ENCODE measurements at places on chromosomes 4 and X.

DNA sequence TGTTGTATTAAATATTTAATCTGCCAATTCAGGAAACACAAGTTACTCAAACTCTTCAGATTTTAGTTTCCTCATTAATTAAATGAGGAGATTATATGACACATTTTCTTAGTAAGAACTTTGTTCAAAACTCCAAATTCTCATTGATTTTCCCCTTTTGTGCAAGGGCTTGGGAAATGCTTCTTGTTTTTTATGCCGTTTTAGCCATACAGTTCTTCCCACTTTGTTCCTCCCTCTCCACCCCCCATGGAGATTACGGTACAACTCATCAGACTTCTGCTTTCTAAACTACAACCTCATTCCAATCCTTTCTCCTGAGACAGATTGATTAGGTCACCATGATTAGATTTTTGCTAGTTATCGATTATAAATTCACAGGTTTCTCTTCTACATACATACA lies 10.9 kb upstream of the BBS7 start:
- no peak for DNase-seq

DNA sequence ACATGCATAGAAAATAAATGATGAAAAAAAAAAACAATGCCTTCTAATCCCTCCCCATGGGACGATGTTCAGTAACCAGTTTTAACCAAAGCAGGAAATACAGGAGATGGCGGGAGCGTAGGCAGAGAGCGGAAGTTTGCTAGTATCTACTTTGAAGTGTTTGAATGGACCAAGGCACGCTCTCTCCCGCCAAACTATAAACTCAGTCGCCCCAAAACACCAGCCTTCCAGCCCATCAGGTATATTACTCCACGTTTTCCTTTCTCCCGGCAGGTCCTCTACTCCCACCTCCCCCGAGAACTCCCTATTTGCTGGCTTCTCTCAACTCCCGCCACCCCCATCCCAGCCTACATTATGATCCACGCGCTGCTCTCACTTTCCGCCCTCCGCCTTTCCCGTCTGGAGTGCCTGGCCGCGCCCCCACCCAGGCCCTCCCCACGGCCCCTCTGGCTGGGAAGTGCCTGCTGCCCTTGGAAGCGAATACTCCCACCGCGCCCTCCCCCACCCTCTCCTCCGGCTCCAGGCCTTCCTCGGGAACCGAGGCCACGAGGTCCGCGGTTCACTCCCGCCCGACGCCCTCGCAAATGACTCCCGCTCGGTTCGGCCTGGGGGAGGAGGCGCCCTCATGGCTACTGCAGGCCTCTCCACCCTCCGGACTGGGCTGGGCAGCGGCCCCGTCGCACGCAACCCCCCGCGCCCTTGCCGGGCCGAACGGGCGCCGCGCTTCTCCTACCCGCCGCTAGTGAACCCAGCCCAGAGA lies 723 bp downstream of the DHX15 start:
- DNase-seq, result no peak

DNA sequence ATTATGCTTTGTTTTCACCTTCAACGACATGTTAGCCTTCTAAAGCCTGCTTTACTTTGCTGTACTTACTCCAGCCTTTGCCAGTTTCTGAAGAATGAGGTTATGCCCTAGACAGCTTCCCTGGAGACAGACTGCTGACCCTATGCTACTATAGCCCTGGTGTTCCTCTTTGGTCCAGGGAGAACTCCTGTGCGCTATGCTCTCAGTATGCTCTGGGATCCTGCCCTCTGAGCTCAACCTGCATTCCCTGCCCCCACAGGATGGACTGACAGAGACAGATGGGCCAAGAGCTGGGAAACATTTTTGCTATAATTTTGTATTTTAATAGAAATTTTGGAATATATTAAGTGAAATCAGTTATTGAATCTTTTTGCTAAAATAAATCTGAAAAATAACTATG lies 425.9 kb downstream of the TMA16 start:
- no peak for DNase-seq

- DNase-seq, result no peak
Observed at GRCh38 chrX:125289209-125289608, 30.5 kb upstream of the TEX13C start.

GRCh38 chr4:85842540-85842939 lies 367.6 kb downstream of the ARHGAP24 start:
- DNase-seq, result no peak

GRCh38 chr4:156803056-156803455 lies 168.5 kb downstream of the PDGFC start:
- DNase-seq, result no peak

DNA sequence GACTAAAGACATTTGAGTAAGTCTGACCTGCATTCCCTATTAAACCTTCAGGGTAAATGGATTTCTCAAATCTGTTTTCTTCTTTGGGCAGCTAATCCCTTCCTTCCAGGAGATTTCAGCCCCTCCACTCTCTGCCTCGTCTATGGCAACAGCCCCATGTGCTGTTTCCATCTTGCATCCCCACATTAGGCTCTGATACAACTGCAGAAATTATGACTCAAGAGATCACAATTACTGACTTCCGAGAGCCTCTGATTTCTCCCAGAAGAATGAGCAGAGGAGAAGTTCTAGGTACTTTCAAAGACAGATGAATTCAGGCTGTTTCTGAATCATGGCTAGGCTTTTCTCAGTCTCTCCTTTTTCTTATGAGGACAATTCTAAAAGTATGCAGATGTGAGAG lies 38.7 kb downstream of the RAI2 start:
- DNase-seq, result no peak

DNA sequence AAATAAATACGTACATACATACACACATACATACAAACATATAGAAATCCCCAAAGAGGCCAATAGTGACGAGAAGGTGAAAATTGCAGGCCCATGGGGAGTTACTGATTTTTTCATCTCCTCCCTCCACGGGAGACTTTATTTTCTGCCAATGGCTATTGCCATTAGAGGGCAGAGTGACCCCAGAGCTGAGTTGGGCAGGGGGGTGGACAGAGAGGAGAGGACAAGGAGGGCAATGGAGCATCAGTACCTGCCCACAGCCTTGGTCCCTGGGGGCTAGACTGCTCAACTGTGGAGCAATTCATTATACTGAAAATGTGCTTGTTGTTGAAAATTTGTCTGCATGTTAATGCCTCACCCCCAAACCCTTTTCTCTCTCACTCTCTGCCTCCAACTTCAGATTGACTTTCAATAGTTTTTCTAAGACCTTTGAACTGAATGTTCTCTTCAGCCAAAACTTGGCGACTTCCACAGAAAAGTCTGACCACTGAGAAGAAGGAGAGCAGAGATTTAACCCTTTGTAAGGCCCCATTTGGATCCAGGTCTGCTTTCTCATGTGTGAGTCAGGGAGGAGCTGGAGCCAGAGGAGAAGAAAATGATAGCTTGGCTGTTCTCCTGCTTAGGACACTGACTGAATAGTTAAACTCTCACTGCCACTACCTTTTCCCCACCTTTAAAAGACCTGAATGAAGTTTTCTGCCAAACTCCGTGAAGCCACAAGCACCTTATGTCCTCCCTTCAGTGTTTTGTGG lies 180.7 kb downstream of the AR start:
- DNase-seq, result no peak

DNA sequence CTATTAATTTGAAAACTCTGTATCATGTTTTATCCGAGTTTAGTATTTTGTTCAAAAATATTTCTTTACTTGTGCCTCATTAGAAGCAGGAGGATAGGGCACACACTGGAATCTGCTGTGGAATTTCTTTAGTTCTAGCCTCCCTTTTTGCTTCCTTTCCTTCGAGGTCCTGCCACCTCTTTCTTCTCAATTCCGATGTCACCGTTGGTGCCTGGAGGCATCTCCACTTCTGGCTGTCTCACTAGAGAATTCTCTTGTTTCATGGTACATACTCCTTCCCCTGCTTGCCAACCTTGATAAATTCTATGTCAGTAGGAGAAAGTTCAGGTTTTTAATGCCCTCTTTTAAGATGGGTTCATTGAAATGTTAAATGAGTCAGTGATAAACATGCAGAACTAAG lies 140.1 kb downstream of the ANK2 start:
- DNase-seq, result no peak

- no peak for DNase-seq
Observed at GRCh38 chr4:169062897-169063244, 52.8 kb upstream of the CBR4 start.

DNA sequence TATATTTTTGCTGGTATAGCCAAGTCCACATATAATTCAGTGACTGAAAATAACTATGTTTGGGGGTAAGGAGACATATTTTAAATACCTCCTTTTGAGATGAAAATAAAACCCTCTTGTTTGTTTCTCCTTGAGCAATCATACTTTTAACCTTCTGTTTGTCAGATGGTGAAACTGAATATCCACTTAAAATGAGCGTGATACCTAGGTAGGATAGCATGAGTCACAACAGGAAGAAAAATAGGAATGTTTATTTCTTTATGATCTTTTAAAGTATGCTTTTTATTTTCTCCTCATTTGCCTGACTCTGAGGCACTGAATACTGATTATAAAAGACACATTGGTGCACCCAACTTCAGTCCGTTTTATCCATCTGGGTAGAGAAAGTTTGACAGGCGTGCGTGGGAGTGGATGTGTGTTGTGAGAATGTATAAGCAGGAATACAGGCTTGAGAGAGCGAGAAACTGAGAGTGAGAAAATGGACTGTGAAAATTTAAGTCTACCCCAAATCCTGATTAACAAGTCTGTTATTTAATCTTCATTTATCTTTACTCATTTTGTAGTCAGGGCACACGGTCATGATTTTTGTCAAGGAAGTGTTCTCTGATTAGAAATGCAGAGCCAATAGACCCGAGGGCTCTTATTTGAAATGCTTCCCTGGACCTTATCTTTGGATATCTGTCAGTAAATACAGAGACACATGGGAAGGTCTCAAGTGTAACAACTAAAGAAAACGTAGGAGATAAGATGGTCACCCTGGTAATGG lies 62.1 kb upstream of the ANTXR2 start:
- no peak for DNase-seq

- no peak for DNase-seq
Observed at GRCh38 chrX:10769195-10769594, 148.8 kb upstream of the MID1 start.

DNA sequence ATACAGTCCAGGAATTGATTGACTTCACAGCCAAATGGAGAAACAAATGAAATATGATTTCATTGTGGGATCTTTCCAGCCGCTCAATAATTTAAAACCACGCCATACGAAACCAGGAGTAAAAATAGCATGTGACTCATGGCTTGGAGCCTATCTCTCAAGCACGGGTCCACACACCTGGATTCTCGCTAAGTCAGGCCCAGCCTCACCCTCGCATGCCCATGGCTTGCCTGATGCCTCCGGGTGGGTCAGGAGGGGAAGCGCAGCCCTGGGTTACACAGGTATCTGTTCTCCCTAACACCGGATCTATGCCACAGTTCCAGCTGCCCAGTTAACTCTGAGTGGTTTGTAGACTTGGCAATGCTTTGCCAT lies 5.6 kb upstream of the ABLIM2 start:
- no peak for DNase-seq

DNA sequence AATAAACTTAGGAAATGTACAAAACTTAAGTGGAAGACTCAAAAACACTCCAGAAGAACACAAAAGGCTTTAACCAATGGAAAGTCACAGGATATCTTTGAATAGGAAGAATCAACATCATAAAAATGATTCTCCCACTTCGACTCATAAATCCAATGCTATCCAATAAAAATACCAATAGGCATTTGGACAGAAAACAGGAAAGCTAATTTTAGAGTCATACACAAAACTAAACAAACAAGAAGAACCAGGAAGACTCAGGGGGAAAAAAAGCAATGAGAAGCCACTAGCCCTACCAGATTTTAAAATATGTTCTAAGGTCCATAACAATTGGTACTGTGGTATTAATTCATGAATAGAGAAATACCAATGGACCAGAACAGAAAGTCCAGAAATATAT lies 28.2 kb downstream of the SLC9A7 start:
- no peak for DNase-seq

DNA sequence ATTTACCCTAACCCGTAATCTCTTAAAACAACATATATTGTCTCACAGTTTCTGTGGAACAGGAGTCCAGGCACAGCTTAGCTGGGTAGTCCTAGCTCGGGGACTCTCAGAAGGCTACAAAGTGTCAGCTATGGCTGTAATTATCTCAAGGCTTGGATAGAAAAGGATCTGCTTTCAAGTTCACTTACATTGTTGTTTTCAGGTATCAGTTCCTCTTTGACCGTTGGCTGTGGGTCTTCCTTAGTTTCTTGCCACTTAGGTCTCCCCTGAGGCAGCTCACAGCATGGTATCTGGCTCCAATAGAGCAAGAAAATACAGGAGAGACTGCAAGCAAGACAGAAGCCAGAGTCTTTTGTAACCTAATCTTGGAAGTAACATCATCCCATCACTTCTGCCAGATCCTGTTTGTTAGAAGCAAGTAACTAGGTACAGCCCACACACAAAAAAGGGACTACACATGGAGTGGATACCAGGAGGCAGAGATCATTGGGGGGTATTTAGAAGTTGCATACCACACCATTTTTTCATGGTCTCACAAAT lies 137.0 kb downstream of the MAGEB5 start:
- no peak for DNase-seq

GRCh38 chrX:9535101-9535500 lies 70.2 kb downstream of the TBL1X start:
- no peak for DNase-seq

DNA sequence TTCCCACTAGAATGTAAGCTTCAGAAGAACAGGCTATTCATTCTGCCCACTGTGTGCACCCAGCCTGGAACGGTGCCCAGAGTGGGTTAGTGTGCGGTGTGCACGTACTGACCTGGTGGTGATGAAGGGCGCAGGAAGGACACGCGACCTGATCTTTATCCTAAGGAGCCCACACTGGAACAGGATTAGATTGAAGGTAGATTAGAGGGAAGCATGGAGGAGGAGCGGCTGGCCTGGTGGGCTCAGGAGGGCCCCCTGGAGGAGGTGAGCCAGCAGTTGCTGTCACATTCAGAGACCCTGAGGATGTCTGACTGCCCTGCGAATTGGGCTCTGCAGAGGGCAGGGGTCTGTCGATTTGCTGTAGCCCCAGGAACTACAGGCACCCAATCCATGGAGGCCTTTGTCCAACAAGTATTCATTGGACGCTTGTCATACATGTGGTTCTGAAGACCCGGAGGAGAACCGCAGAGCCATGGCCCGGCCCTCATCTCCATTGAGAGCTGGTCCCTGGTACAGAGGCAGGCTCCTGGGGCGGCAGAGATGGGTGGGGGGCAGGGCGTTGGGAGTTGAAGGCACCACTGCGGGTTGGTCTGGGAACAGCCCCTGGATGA lies 73.2 kb downstream of the HTRA3 start:
- DNase-seq, result no peak

DNA sequence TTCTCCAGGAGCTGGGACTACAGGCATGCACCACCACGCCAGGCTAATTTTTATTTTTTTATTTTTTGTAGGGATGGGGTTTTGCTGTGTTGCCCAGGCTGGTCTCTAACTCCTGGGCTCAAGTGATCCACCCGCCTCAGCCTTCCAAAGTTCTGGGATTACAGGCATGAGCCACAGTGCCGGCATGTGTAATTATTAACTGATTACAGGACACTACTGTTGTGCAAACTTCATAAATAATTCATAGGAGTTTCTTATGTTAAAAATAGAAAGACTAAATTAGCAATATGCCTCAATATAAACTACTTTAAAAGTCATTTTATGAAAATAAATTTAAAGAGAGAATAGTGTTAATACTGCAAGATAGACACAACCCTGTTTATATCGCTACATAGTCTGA lies 221.9 kb downstream of the SNCA start:
- no peak for DNase-seq
